ENCODE measurements at places on chromosomes 1 and 21.
A peak's percentile ranks its signal among the peaks of the same experiment; 100 is the strongest.

GRCh38 chr1:219144658-219145315, 28.9 kb upstream of the LYPLAL1 start:
- DNase-seq = no peak

GRCh38 chr1:2801535-2802291, at the start of gene TTC34:
TTC34 (minus strand) TSS chr1:2801693; CDS start chr1:2800827, 866 bp downstream.
- no peak for DNase-seq

- no peak for DNase-seq
Measured at GRCh38 chr1:23624440-23624839, 65.1 kb upstream of the ID3 start.

- DNase-seq = no peak
Measured at GRCh38 chr21:45593162-45594022, 50.1 kb upstream of the PCBP3 start.

GRCh38 chr1:89986020-89986419, 8.9 kb upstream of the ZNF326 start:
- no peak for DNase-seq

GRCh38 chr1:226293553-226293920, 15.4 kb downstream of the LIN9 start:
- no peak for DNase-seq

GRCh38 chr1:32398401-32398800, 4.2 kb upstream of the BSDC1 start:
- DNase-seq = no peak

- DNase-seq = no peak
Measured at GRCh38 chr1:31478167-31478566, 65.2 kb downstream of the SERINC2 start.

- no peak for DNase-seq
Measured at GRCh38 chr21:25462517-25462971, 144.7 kb downstream of the MRPL39 start.

DNA sequence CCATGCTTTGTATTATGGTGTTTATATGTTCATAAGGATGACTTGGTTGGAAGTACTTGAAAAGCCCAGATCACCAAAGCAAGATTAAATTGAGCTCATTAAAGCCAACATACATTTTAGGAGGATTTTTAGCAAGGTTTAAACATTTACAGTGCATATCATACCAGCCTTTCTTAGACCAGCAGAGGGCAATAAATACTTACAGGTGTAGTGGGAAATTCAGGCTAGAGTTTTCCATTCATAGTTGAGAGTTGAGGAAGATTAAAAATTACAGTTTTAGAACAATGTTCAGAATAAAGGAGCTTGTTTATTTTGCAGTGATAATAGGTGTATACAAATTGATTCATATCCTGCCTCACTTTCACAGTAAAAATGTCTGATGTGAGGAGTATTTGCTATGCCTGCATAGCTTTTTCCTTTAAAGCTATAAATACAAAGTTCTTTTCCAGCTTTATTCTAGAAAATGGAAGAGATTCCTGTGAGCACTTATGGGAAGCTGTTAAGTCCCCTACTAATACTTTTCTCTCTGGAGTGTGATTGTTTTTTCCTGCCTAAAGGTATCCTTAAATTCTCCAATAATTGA, 35.3 kb downstream of the DTL start:
- peak; percentile 24 for DNase-seq

GRCh38 chr1:208980605-208981004, 602.9 kb upstream of the CAMK1G start:
- DNase-seq = no peak

DNA sequence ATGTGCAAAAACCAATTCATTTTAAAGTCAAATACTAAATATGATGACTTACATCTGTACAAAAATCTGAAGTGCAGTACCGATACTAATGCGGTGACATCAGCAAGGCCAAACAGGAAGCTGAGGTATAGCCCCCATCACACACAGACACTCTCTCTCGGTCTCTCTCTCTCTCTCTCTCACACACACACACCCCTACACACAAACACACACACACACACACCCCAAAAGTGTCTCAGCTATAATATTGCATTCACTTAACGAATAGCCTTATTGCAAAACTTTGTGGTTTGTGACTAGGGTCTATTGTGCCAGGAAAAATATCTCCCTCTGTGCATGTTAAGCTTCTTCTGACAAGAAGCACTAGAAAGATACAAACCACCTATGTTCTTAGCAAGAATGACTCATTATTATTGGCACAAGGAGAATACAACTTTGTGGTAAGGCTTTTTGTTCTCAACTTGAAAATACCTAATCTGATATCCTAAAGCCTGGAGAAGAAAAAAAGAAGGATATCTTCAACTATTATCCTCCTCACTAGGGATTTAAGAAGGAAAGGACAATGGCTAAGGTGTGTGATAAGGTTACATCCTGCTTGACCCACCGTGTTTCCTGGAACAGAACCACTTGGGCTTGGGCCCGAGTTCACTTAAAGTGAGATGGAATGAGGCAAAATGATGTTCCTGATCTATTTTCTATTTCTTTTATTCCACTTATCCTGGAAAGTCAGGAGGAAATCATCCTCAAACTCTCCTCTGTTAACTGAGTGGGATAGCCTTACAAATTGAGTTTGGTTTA, 107.1 kb downstream of the NIBAN1 start:
- DNase-seq = peak; percentile 96

DNA sequence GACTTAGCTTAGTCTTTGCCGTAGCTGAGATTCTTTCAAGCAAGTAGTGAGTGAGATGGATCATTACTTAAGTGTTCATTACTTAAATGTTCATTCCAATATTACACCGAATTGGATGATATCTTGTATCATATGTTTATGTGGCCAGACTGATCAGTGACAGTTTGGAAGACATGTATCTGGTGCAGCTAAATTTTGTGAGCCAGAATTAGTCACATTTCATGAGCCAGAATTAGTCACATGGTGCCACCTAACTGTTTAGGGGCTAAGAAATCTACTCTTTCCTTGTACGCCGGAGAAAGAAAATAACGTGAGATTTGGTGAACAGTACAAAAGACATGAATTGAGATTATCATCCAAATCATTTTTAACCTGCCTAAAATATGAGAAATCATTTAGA, 355.6 kb downstream of the USP25 start:
- DNase-seq = no peak

DNA sequence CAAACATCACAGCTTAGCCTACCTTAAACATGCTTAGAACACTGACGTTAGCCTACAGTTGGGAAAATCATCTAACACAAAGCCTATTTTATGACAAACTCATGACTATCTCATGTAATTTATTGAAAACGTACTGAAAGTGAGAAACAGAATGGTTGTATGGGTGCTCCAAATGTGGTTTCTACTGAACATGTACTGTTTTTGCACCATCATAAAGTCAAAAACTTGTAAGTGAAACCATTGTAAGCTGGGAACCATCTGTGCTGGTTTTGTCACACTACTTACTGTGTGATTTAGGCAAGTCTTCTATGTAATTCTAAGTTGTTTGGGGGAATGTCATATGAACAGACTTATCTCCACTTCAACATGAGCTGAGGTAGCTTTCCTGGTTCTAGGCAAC, 55.5 kb downstream of the TOR1AIP2 start:
- no peak for DNase-seq

DNA sequence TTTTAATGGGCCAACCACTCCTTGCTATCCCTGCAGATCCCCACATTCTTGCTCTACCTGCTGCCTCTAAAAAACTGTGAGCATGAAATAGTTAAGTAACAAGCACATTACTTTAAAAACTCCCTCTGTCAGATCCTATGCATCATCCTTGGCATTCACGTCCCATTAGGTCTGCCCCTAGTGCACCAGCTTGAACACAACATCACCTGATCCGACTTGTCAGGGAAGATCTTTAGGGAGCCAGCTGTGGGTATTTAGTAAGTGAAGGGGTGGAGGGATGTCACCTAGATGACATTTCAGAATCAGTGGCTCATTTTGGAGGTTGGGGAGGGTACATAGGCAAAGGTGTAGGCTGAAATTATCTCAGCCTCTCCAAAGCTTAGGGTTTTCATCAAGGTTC, 33.5 kb downstream of the RXRG start:
- DNase-seq = no peak

GRCh38 chr1:93694039-93694438, 12.4 kb upstream of the BCAR3 start:
- no peak for DNase-seq

Data from AG09309 (cell line).